Stimulated activated naive CD4-positive, alpha-beta T cell (primary cell): ENCODE measurements at places on chromosomes 13 and 19.

- peak; percentile 87 for DNase-seq
These were observed at the start of gene ZNF681 for GRCh38 chr19:23758187-23759074. ZNF681 (minus strand) TSS chr19:23758891; CDS start chr19:23758749, 142 bp downstream.

- no peak for DNase-seq
These were observed 14.1 kb upstream of the CCNA1 start for GRCh38 chr13:36418022-36418805.

GRCh38 chr19:2775556-2776430, 7.3 kb downstream of the SGTA start:
- peak; percentile 62 for DNase-seq

- DNase-seq, result no peak
These were observed 9.8 kb downstream of the KBTBD6 start for GRCh38 chr13:41122838-41123237.

- DNase-seq, result no peak
These were observed 103.2 kb downstream of the ZNF429 start for GRCh38 chr19:21608571-21608970.

- no peak for DNase-seq
These were observed 4.9 kb upstream of the C2CD4C start for GRCh38 chr19:413756-414420.

DNA sequence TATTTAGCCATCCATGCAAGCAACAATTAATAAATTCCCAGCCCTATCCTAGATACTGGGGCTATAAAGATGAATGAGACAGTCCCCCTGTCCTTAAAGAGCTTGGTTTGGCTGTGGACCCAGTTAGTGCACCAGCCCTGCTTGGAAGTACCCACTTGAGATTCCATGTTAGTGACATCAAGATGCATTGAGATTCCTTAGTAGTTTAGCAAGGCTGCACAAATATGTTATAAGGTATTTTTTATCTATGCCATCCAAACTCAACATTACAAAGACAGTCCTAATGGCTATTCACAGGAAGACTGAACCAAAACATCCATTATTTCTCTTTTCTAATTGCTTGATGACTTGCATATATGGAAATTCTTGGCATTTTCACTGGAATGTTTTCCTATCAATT, 48.8 kb upstream of the RAP2A start:
- DNase-seq, result no peak

GRCh38 chr13:35695448-35695770, 218.9 kb upstream of the MAB21L1 start:
- no peak for DNase-seq

GRCh38 chr19:55624109-55625003, at the start of gene ZNF784:
ZNF784 (minus strand) TSS chr19:55624566; CDS start chr19:55624561, 5 bp downstream.
- peak; percentile 91 for DNase-seq

- no peak for DNase-seq
These were observed 214.6 kb upstream of the SERP2 start for GRCh38 chr13:44158881-44159632.

DNA sequence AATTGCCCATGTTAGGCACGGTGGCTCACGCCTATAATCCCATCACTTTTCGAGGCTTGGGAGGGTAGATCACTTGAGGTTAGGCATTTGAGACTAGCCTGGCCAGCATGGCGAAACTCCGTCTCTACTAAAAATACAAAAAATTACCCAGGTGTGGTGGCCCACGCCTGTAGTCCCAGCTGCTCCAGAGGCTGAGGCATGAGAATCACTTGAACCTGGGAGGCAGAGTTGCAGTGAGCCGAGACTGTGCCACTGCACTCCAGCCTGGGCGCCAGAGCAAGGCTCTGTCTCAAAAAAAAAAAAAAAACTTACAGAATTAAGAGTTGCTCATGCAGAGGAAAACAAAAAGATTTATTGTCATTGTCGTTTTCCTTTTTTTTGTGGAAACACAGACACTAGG, 3.4 kb upstream of the PSMC4 start:
- no peak for DNase-seq

DNA sequence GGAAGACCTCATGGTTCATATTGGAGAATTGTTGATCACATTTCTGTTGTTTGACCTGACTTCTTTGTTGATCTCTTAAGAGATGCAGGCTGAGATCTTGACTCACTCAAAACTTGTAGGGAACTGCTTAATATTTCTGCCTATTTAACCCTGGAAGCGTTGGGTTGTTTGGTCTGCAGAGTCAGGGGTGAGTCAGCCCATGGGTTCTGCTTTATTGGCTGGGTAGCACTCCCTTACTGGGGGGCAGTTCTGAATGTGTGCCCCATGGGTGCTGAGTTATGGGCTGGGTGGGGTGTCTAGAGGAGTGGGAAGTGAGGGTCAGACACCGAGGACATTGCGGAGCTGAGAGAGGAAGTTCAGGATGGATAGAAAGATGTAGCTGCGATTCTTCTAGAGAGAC, 87.9 kb downstream of the LRCH1 start:
- no peak for DNase-seq

DNA sequence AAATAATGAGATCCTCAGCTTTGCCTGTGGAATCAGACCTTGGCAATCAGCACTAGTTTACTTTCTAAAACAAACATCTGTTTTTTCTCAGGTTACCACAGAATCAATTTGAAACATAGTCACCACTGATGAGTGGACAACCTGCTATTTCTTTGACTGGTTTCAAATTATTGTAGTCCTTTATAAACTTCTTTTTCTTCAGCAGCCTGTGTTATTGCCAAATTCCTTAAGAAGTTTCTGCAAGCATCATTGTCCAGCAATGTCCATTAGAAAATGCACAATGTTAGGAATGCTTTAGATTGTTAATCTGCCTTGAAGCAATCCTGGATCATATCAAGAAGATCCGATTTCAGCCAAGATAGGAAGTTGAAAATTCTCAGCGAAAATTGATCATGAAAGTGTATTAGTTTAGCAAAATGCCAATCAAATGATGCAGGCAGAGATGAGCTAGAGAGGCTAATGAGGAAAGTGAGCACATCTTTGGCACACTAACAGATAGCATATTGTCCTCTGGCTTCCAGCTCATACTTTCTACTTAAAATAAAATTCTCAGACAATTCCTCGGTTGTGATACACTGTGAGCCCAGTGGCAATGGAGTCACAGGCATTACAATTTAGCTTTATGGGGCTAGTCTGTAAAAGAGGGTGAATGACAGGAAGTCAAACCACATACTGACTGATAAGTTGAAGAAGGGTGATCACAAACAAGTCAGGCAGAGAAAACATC, 270.6 kb downstream of the SLITRK6 start:
- no peak for DNase-seq

DNA sequence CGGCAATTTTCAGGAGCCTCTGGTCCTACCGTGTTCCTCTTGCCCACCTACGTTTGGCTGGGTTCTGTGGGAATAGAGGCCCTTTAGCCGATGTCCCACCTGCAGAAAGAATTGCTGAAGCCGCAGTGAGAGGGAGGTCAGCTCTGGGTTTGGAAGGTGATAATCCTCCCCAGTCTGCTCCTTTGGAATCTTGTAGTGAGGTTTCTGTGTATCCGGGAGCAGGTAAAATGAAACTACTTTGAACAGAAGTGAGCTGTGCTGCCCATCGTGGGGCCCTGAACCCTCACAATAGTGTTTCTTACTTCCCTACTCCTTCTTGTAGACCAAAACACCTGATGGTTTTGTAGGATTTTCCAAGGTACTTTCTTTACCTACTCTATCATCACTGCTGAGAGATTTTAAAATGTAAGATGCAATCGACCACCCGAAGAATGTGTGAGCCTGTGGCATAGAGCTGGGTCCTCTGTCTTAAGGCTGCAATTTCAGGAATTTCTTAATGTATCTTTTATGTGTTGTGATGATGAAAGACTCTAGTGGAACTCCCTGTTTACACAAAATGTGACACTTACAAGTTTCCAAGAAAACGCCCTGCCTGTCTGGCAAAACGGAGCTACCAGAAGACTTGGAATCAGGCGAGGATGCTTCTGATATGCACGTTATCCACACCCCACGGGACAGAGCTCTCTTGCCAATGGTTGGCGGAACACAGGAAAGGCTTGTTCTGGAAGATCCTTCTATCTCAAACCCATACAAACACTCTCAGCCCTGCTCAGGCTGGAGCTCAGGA, 76.1 kb downstream of the RGCC start:
- no peak for DNase-seq

GRCh38 chr19:52590728-52591127, 20.6 kb downstream of the ZNF701 start:
- DNase-seq, result no peak

GRCh38 chr19:58356766-58357480, 3.6 kb upstream of the A1BG start:
- no peak for DNase-seq

DNA sequence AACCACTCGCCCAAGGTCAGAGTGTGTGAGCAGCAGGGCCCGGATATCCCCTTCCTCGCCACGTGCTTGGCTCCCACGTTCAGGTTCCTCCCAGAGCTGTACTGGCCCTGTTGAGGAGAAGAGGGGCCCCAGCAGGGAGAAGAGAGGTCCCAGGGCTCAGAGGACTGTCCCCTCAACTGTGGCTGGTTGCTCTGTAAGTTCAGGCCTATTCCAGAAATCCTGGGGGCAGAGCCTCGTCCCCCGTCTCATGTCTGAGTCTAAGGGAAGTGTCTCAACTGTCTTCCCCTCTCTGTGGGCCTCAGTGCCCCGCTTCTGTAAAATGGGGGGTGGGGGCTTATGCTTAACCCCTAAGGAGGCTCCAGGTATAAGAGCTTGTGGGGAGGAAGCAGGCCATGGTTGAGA, 3.9 kb downstream of the PPP5C start:
- DNase-seq, result no peak

DNA sequence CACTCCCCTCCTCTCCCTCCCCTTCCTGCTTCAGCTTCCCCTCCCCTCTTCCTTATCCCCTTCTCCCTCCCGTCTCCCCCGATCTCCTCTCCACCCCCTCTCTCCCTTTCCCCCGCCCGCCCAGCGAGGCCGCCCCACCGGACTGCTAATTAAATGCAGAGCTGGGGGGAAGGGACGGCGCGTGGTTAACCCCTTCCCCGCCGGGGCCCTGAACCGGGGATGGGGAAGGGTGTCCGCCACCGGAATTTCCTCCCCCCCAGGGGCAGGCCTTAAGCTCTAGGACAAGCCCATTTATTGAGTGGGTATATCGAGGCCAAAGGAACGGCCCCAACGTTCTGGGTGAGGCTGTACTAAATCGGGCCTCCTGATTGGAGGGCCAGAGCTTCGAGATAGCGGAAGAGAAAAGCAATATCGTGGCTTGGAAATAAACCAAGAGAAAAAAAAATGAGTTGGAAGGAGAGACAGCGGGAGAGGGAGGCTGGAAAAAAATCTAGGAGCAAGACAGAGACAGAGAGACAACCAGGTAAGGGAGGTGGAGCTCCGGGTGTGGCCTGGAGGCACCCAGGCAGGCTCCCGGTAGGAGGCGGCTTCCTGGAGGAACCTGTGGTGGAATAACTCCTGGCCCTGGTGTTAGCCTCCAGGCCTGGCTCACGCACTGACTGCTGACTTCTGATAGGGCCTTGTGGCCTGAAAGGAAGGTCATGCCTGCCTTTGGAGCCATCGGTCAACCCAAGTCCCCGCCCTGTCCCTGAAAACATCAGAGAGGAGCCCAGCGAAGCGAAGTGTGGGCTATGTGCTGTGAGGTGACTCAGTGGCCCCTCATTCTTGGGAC, 11.6 kb upstream of the JUND start:
- DNase-seq, result no peak

DNA sequence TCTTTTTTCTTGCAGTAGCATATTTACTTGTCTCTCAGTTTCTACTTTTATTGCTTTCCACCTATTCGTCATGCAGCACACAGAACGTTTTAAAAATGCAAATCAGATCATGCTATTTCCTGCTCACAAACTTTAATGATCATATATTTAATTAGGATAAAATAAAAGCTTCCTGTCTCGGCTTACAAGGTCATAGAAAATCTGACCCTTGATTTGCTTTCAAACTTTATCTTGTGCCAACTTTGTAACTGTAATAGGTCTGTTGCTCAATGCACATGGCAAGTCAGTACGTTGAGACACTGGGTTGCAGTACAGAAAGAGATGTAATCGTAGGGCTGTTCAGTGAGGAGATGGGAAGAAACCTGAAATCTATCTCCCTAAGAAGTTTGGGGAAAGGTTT, 95.6 kb upstream of the CSNK1A1L start:
- DNase-seq, result no peak

DNA sequence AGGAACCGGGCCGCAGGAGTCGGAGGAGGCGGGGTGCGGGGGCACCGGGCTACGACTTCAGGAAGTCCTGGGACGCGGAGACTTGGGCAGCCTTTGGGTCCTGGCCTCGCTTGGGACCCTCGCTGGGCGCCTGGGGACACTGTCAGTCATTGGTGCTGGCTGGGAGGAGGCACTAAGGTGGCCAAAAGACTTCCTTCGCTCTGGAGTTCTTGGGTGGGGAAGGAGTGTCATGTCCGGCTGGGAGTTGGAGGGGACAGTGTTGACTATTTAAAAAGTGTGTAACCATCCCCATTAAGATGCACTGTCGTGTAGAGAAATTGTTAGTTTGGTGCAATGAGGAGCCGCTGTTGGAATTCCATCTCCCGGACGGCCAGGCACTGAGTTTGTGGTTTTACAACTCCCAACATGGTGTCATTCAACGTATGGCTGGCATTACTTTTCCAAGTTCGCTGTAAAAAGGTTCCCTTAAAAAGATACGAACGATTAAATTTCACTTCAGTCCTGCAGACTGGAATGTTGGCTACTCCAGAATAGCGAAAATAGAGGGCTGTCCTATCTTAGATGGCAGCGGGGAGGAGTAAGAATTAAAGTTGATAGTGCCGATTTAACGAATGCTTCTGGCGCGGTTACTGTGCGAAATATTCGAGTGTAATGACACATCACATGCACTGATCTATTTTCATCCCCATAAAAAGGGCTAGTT, 776 bp downstream of the DNAJC3 start:
- DNase-seq, result peak; percentile 43
